ENCODE measurements at places on chromosomes 12 and 14. TPM values are rescaled to one million over a fixed set of nuclear protein-coding genes. Genes with fewer than 3 reads are reported as not detected.

- DNase-seq: peak; percentile 2
These were observed 231.7 kb downstream of the NRXN3 start for GRCh38 chr14:78401866-78402265.

GRCh38 chr12:12714276-12715021 lies 2.7 kb upstream of the CDKN1B start:
- peak; percentile 64 for DNase-seq

DNA sequence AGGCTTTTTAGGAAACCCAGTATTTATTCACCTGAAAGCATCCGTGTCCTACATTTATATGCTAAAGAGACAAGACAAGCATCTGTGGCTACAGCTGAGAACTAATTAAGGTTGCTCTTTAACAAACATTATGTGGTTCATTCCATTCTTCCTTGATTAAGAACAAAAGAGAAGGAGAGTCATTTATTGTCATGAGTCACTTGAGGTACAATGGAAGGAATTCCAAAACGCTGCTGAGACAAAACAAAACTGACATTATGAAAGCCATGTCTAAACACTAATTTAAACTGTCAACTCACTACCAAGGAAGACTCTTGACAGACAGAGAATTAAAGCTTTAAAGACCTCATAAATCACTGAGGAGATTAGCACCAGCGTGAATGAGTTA lies 214.4 kb downstream of the BMP4 start:
- DNase-seq: no peak

GRCh38 chr12:125530201-125530600 lies 465.0 kb downstream of the AACS start:
- DNase-seq: no peak

DNA sequence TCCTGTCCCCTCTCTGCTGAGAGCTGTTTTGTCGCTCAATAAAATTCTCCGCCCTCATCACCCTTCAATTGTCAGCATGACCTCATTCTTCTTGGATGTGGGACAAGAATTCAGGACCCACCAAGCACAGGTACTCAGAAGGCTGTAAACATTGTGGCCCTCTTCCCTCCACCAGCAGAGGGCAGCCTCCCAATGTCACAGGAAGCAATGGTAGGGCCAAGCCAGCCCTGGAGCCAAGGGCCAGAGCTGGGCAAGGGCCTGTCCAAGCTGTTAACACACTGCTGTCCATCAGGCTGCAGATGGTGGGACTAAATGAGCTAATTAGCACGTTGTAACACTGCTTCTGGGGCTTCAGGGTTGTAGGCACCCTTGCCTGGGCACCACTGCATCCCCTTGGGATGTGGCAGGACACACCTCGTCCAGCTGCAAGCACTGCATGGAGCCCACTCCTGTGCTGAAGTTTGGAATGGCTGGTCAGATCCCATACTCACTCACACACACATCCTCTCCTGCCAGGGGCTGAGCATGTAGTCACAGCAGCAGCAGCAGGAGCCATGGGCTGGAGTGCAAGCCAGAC lies 62.7 kb upstream of the HECTD1 start:
- peak; percentile 31 for DNase-seq

DNA sequence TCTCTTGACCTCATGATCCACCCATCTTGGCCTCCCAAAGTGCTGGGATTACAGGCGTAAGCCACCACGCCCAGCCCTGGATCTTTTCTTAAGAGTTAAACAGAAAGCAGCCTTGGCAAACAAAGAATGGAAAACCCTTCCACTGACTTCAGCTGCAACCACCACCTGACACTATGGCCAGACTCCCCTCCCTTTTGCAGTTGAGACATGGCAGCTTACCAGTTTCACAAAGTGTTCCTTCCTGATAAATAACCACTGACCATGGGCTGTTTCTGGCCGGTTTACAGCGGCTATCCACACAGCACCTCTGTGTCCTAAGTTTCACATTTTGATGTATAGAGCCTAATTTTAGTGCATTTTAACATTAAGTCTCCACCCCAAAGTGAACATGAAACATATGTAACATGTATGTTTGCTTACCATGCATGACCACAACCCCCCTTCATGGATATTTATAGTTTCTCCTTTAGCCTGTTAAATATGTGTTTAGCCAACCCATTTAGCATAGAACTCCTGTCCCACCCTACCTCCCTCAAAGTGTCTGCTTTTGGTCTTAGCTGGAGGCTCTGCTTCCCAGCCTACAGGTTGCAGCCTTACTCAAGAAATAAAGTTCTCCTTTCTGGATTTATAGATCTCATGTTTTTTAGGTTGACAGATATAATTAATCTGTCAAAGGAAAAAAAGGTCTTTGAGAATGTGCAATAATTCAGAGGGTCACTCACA lies 32.7 kb upstream of the RAB21 start:
- no peak for DNase-seq

DNA sequence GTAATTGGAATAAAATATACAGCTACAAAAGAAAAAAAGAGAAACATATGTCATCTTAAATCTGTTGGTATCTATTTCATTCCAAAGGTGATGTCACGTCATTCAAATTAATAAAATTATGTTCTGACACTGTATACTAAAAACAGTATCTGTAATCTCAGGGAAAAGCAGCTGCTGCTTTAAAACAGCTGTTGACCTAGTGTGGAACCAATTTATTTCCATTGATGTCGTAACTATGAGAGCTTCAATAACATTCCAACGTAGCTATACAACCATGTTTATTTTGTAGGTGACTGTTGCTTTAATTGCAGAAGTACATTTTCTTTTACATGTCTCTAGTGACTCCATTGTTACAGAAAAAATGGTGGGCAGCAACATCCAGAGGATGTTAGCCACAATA lies 571.7 kb downstream of the RPS29 start:
- DNase-seq: no peak

GRCh38 chr12:75784591-75784990 lies 247.0 kb downstream of the PHLDA1 start:
- DNase-seq: peak; percentile 5

DNA sequence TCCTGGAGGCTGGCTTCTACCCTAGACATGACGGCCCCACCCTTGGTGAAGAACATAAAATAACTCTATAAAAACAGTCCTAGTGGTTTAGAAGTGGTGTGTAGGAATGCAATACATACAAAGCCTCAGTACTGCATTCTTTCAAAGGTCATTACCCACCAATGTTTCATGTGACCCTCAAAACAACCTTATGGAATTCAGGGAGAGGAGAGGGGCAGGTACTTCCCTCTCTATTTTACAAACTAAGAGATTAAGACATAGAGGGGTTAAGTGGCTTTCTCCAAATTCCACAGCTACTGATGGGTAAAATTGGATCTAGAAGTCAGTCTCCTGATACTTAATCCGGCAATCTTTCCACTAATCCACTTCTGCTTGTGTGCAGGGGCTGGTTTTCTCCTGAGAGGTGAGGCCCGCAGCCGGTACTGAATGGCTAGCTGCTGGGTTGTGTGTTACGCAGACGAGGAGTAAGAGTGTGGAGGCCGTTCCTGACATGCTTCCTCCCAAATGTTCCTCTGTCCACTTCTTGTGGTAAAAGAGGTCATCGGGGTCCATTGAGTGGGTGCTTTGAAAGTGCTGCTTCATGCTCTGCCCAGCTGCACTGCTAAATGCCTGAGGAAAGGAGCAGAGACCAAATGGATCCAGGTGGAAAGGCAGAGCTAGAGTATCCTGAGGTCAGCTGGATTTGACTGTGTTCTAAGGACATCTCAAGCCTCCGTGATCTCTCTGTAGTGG lies 16.2 kb downstream of the SLC7A8 start:
- no peak for DNase-seq

- no peak for DNase-seq
These were observed 26.1 kb downstream of the DTX1 start for GRCh38 chr12:113082486-113083148.

DNA sequence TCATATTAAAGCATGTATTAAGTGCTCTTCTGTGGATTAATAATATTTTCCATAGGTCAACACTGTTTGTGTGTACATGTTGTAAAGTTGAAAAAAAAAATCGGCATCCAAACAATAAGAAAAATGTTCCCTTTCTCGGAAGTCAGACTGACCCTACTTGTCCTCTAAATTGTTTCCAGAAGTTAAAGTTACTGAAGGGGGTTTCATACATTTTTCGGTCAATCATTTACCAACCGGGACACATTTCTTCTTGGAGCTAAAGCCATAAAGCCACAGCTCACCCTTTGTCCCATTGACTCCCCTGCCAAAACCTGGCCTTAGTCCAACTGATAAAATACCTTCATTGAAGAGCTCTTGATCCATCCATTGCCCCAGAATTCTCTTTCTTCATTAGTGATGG lies 230.0 kb downstream of the ANO2 start:
- DNase-seq: no peak

DNA sequence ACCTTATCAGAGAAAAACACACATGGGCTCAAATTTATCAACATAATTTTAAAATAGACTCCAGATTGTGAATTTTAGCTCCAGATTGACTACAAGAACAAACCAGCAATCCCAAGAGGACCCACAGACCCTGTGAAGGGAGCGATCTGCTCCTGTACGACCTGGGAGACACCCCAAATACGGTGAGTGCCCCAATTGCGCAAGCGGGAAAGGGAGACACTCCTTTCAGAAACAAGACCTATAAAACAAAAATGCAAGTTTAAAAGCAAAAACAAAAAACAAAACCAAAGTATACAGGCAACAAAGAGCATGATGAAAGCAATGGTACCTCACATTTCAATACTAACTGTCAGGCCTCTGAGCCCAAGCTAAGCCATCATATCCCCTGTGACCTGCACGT lies 32.1 kb downstream of the DNAI7 start:
- no peak for DNase-seq

DNA sequence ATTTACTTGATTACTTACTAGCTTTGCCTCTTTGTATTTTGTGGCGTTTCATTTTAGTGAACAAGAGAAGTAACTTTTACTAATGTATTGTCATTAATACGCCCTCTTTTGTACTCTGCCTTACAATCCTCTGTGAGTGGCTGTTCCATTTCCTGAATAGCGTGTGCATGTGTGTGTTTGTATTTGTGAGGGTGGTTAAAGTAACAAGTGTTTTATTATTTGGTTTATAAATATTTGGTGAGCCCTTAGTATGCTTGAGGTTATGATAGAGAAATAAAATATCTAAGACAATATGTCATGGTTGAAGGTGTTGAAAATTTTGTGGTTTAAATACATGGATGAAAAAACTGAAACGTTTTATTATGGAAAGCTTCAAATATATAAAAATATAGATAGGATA lies 71.7 kb upstream of the REP15 start:
- DNase-seq: no peak

DNA sequence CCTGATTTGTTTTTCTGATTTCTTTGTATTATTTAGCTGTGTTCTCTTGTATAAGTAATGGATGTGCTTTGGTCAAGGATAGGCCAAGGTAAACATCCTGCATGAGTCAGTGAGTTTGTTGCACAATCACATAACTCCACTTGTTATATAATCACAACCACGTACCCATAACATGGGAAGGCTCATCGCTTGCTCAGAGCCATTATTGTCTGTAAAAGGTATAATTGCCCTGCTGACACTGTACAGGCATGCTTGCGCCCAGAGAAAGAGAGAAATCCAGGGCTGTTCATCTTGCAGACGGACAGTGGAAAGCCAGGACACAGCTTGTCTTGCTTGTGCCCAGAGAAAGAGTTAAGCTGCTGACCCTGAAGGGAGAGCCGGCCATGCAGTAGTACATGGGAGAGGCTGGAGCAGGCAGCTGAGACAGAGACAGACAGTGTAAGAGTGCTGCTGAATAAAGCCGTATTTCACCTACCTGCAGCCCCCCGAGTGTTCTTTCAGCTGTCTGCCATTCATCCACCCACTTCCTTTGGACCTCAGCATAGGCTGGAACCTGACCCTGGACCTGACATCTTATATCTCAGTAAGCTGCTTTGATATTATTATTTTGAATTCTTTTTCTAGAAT lies 174.7 kb upstream of the DAAM1 start:
- DNase-seq: peak; percentile 32

GRCh38 chr14:99511421-99512109 lies 30.4 kb downstream of the CCNK start:
- peak; percentile 47 for DNase-seq

DNA sequence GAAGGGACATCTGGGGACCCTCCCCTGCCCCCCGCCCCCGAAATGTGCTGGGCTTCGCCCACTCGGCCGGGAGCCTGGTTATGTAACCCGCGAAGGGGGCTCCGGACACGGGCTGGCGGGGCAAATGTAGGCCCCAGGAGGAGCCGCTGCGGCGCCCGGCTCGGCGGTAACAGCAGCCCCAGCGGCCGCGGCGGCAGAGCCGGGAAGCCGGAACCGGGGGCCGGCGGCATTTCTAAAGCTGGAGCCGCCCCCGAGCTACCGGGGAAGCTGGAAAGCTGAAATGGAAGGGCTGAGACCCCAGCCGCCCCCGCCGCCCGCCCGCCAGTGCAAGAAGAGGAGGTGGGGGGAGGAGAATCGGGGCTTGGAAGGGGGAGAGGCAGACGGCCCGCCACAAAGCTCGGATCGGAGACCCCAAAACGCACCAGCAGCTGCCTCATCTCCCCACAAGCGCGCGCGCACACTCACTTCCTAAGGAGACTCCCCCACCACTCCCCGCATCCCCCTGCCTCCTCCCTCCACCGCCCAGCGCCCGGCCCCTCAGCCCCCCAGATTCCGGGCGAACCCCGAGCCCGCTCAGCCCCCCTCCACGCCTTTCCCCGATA lies 1.5 kb downstream of the KDM2B start:
- peak; percentile 64 for DNase-seq

DNA sequence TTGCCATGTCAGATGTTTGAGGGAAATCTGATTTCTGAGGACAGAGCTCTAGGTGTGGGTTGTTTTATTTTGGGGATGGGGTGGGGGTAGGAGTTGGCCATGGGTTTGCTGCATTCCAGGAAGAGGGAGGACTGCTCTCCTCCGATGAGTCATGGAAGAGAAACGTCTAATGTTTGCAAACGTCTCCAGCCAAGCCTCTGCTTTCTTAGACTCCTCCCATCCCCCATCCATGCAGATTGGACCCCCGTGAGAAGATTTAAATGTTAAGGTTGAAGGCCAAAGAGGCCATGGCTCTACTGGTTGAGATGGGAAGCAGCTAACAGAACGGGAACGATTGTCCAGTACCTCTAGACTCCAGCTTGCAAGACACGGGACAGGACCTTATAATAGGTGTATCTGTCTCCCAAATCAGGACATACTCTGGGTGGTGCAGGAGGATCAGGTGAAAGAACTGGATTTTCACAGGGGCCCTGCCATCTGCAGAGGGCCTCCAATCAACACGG lies 11.4 kb upstream of the ATP2A2 start:
- peak; percentile 86 for DNase-seq

The INSM2 gene
- total RNA-seq: not detected

The ERP29 gene
- 61.4 TPM for total RNA-seq

The GDF11 gene
- 2.1 TPM for total RNA-seq

The RNASE1 gene
- not detected for total RNA-seq

The TAS2R31 gene
- 0.97 TPM for total RNA-seq

The MGAT4C gene
- not detected for total RNA-seq

The GLIPR1L1 gene
- total RNA-seq: not detected

The KRT81 gene
- not detected for total RNA-seq

The SLC5A8 gene
- total RNA-seq: not detected

The PTPRO gene
- total RNA-seq: 0.22 TPM

The SYT1 gene
- 2.4 TPM for total RNA-seq

The ZNF140 gene
- total RNA-seq: 17.2 TPM

The LRP1-AS gene
- total RNA-seq: not detected

The SLC15A5 gene
- not detected for total RNA-seq

The KCNC2 gene
- not detected for total RNA-seq

The ZNF891 gene
- 0.43 TPM for total RNA-seq

Data from GM23248 (cell line).